SIG-M5 (cell line): ENCODE measurements at places on chromosomes 2 and 18.

DNA sequence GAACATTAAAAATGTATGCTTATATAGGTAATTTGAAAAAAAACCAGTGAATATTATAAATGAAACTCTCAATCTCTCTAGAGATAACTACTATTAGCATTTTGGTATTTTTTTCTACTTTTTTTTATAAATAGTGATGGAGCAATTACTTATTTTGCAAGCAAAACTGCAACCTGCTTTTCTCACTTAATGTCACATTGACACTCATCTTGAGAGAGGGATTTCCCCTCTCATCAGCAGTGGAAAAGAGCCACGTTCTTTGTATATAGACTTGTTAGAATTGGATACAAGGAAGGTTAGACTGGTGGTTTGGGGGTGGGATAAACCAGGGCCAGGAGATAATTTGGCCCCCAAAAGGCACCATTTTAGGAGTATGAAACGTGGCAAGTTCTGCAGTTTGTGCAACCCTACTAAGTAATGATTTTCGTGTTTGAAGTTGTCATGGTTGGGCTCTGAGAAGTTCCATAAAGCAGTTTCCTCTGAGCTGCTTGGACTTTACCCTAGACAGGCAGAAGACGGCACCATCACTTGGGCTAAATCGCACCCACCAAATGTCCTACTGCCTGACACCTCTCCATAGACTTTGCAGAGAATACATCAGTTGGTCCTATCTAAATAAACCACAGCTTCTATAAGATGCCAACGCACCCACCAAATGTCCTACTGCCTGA, 194.0 kb downstream of the ACTR3 start:
- no peak for DNase-seq

DNA sequence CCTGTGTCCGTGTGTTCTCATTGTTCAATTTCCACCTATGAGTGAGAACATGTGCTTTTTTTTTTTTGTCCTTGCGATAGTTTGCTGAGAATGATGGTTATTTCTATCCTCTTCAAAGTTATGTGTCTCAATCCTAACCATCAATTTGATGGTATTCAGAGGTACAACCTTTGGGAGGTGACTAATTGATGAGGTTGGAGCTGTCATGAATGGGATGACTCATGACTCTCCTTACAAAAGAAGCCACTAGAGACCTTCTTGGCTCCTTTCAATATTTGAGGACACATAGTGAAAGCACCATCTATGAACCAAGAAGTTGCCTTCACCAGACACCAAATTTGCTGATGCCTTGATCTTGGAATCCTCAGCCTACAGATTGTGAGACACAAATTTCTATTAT, 677.1 kb upstream of the DDX18 start:
- no peak for DNase-seq

DNA sequence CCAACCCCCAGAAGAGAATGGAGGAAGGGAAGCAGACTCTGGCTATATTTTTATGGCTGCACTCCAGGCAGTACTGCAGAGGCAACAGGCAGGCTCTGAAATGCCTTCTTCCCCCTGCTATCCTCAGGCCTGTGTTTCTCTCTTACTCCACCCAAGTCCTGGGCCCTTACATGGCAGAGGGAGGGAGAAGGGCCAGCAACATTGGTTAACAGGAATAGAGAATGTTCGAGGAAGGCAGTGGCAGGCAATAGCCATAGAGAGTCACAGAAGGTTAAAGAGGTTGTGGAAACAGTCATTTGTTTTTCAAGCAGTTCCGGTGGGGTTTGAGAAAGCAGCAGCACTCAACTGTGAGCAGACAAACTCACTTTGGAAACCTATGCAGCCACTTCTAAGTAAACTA, 15.1 kb upstream of the DARS1 start:
- DNase-seq = no peak

DNA sequence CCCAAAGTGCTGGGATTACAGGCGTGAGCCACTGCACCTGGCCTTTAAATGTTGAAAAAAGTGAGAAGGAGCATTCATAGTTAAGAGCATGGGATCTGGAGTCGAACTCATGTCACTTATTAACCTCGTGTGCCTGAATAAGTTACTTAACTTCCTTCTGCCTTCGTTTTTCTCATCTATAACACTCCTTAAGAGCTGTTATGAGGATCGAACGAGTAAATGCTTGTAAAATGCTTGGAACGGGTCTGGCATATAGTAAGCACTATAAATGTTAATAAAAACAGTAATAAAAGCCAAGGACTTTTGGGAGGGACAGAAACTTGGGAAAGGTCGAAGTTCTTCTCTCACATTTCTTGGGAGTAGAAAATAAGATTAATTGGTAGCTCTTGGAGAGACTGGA, 40.8 kb downstream of the RAB10 start:
- no peak for DNase-seq

DNA sequence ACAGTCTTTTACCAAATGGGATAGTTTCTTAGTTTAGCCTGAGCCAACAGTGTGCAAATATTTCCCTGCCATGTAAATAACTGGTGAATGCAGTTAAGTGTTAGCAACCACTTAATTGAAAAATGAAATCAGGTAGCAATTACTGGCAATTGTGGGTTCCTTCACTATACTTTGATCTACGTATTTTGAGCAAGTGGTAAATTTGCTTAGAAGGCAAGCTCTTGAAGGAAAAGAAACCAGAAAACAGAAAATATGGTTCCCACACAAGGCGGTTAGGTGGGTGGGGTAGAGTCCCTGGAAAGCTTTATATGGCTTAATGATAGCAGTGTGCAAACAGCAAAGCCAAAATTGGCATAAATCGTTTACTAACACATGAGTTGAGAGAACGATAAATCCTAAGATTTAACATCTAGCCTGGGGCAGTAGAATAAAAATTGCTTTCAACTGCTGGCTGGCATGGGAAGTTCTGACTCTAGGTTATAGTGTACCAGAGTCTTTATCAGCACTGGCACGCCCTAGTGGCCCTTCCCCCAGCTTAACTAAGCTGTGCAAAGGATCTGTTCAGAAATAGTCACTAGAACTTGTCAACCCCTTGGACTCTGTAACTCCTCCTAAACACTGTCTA, 17.0 kb downstream of the SLC9A2 start:
- DNase-seq = no peak

DNA sequence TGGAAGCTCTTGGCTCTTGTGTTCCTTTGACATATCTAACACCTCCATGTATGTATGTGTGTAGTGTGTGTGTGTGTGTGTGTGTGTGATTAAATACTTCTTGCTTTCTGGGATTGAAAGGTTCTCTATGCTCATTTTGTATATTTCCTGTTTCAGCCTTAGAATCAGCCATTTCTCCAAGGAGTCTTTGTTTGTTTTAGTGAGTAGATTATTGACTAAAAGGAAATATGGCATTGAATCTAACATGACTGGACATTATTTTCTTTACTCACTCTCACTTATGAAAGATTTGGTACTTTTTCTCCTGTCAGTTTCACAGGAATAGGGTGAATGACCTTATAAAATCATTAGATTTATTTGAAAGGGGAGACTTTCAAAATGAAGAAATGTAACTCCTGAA, 413.8 kb upstream of the SLC14A2 start:
- DNase-seq = no peak

DNA sequence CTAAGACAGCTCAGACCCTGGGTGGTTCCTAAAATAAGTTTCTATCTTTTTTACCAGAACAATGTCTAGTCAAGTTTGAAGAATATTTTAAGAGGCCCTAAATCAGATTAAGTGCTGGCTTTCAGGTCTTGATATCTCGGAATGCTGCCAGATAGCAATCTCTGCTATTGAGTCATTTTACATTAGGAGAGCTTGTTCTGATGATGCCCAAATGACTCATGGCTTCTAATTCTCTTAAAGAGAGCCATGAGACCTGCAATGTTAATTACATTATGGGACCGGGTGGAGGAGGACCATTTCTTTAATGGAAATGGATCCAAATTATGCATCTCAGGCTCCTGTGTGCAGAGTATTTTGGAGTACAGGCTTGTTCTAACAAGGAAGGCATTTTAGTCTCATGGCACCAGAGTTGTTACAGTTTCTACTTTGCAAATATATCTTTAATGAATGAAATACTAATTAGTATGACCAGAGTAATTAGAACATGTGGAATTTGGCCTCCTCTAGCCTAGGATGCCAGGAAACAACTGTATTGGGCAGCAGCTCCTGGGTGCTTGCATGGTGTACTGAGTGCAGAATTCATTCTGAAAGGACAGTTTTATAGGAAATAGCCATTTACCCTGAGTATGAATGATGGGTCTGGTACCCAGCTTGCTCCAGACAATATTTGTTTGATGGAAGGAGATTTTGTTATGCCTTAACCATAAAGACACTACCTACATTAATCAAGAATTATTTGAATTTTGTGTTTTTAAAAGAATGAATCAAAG, 94.0 kb upstream of the SULT1C3 start:
- DNase-seq = no peak

GRCh38 chr2:226420646-226421045, 379.0 kb downstream of the IRS1 start:
- DNase-seq = no peak

DNA sequence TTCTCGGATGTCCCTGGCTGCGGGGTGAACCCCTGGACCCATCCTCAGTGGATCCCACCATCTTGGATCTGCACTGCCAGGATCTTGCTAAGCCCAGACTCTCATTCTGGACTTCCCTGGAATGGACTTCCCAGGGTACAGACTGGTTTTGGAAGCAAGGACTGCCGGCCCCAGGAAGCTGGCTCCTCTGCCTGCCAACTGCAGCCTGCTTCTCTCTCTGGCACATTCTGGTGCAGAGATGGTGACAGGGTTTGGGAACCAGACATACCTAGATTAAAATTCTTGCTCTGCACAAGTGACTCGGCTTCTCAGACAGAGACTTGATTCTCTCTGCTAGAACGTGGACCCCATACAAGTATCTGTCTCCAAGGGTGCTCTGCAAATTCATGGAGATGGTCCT, 29.4 kb downstream of the ACKR3 start:
- DNase-seq = no peak

DNA sequence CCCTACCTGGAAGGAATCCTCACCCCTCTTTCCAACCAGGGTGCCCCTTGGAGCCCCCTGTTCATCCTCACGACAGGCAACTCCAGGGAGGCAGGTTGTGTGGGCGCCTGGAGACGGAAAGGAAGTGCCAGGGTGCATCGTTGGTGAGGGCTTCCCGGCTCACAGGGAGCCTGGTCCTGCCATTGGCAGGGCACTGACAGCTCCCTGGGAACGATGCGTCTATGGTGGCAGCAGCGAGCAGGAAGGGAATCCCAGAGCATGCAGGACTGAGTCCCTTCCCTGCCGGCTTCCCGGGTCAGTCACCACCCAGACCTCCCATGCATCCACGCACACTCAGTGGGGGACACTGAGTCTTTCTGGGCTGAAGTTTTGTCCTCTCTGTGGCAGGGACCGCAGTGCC, 117.6 kb downstream of the INHBB start:
- no peak for DNase-seq

DNA sequence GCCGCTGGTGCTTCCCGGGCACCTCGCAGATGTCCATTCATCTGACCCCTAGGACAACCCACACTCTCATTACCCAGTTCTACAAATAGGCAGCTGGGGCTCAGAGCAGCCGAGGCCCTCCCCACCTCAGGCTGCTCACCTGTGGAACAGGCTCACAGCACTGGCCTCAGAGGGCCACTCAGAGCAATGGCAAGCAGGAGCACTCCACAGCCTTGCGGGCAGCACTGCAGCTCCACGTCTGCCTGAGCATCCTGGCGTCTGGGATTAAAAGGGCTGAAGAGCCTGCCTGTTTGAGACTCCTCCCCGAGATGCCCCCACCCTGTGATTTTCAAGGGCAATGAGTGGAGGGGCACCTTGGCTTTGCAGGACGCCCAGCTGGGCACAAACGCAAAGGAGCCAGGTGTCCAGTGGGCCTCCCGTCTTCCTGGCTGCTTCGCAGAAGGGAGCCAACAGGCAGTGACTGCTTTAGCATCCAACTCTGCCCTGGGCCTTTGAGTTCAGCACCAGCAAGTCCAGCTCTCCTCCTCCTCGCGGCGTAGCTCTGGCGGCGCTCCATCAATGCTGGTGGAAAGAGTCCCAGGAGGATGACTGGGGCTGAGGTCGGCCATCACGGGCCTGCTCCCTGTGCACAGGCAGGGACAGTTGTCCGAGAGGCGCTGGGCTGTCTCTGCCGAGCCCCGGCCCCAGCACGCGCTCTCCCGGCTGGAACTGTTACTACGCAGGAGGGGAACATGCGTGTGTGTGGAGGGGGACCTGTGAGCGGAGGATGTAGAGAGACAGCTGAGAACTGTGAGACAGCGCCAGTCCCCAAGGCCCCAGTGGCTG, 297.2 kb downstream of the NDUFA10 start:
- no peak for DNase-seq

- DNase-seq = no peak
Measured at GRCh38 chr18:34709750-34710441, at the start of gene DTNA. TSS of gene DTNA (plus strand) at chr18:34710298. CDS start at chr18:34755977, 45,679 bp downstream.

- DNase-seq = no peak
Measured at GRCh38 chr2:169237939-169238338, 124.4 kb downstream of the LRP2 start.

DNA sequence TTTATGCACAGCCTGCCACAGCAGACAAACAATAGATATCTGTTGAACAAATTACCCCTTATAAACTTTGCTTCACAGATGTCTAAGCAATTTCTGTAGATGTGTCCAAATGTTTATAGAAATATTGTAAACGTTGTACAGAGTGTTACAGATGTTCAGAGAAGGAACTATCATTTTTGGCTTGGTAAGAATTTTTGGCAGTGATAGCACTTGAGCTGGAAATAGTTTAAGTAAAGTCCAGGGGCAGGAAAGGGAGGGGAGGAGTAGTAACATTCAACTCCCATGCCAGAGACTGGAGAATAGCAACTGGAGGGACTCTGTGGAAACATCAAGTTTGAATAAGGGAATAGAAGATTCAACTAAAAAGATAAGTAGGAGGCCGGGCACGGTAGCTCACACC, 4.4 kb downstream of the PTRHD1 start:
- no peak for DNase-seq
